EL (cell line): ENCODE measurements at places on chromosomes 6 and 20.

DNA sequence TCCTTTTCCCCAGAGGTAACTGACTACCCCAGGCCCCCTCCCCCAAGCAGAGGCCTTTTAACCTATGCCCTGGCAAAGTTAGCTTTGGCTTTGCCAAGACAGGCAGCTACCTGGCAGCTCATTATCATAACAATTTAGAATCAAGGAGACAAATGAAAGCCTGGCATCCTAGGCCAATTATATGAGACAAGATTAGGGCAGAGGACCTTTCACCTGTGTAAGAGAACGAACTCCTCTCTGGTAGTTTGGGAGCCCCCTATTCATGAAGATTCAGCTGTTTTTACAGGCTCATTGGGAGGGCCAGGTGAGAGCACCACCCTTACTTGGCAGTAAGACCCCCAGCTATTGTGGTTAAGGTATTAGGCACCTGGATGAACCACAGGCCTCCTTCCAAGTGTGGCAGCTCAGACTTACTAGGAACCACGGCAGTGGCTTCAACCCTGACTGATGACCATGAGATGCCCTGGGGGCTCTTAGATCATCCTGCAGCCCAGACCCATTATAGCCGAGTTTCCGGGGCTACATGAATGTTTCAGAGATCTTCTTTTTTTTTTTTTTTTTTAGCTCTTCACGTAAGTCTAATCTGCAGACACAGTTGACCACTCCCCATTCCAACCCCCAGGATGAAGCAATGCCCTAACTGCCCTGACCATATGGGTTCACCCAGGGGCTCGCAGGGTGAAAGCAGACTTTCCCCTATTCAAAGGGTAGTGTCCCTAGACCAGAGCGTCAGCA, 56.2 kb downstream of the RAB44 start:
- peak; percentile 75 for DNase-seq

- peak; percentile 85 for DNase-seq
Measured at GRCh38 chr6:18503593-18504231, 116.6 kb downstream of the RNF144B start.

DNA sequence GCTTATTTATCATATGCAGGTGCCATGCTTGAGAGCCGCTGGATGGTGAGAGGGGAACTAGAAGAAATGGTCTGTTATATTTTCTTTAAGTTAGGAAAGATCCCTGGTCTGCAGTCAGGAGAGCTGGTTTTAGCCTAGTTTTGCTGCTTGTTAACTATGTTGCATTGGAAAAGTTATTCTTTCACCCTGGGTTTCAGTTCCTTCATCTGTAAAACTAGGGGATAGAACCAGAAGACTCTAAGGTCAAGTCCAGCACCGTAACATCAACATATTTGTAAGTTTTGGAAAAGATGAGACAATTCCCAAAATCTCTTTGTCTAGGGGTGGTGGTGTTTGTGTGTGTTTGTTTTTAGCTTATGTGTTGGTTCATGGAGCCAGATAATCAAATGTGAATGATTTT, 304.0 kb downstream of the QKI start:
- no peak for DNase-seq

- no peak for DNase-seq
Measured at GRCh38 chr6:30446259-30446658, 43.0 kb upstream of the HLA-E start.

GRCh38 chr6:12772416-12772815, 55.8 kb downstream of the PHACTR1 start:
- DNase-seq: no peak

- DNase-seq: no peak
Measured at GRCh38 chr20:24590178-24590982, 121.0 kb downstream of the SYNDIG1 start.

GRCh38 chr20:5033566-5033965, 32.3 kb upstream of the SLC23A2 start:
- peak; percentile 9 for DNase-seq

GRCh38 chr20:62760856-62761758, 35.2 kb upstream of the MRGBP start:
- DNase-seq: no peak

GRCh38 chr6:142804490-142804889, 140.5 kb downstream of the HIVEP2 start:
- no peak for DNase-seq

DNA sequence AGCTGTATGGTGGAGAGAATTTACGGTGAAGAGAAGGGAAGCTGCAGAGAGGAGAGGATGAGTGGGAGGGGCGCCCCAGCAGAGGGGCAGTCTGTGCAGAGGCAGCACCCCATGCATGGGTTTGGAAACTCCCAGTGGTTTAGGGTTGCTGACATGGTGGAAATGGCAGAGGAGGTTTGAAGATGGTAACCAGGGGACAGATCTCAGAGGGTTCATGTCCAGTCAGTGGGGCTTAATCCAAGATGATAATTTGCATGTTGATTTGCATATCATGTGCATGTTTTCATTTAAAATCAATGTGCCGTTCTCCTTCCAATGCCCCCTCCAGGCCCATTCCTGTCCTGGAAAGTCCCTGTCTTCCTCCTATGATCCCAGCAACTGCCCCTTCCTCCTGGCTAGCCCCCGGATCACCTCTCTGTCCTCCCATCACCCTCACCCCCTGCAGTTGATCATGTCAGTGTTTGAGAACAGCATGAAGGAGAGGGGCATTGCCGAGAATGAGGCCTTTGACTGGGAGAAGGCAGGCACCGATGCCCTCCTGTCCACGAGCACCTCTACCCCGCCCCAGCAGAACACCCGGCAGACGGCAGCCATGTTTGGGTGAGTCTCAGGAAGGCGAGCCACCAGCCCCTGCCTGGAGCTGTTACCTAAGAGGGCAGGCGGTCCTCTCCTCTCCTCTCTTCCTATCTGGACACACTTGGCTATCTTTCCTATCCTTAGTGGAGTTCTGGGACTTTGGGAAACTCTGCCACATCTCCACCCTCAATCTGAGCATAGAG, 14.3 kb downstream of the TTBK1 start:
- DNase-seq: no peak

DNA sequence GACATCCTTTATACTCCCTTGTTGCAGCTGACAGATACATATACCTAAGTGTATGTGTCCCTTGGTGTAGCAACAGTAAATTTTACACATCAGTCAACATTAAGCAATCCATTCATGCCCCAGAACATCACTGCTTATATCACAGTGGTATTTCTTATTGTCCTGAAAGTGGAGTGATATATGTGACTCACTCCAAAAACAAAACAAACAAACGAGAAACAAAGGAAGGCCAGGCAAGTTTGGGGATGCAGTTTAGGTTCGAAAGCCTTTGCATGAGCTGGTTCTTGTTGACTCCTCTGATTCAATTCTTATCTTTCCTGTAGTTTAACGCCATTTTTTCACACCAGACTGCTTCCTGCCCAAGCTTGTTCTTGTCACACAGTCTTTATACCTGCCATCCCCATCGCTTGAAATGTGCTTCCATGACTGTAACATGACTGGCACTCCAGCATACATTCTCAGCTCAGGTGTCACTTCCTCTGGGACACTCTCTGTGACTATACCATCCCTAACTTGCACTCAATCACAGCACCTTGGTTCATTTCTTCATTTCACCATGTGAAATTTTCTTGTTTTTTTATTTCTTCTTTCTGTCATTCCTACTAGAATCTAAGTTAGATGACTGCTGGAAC, 125.0 kb upstream of the TSHZ2 start:
- no peak for DNase-seq

GRCh38 chr6:149915970-149916865, 6.7 kb downstream of the RAET1G start:
- DNase-seq: no peak

DNA sequence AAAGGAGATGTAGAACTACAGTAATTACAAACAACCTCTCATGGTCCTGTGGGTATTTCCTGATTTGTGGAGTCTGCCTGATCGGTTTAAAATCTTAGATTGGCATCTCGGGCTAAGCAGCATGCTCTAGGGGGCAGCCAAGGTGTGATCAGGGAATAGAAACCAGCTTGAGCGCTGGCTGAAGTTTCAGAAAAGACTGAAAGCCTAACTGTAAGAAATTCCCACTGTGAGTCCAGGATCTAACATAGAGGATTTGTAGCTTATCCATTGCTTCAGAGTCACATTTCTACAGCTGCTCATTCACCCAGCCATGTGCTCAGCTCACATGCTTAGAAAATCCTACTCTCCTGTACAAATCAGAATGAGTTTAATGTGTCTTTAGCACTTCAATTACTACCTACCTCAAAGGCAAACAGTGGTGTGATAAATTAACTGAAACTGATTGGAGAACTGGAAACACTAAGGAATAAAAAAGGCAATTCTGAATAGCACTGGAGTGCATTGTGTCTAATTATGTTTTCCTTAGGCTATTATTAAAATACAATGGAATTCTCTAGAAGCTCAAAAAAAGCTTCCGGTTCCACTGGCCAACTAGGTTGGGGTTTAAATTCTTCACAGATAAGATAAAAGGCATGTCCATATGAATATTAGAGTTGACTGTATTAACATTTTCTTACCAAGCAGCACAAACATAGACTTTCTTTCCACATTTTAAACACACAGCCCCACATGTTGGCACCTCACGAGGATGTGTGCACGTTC, 73.8 kb upstream of the MPC1 start:
- no peak for DNase-seq

- no peak for DNase-seq
Measured at GRCh38 chr6:36380166-36380565, 7.3 kb downstream of the ETV7 start.

- DNase-seq: no peak
Measured at GRCh38 chr6:146985111-146985510, 219.1 kb upstream of the STXBP5 start.

DNA sequence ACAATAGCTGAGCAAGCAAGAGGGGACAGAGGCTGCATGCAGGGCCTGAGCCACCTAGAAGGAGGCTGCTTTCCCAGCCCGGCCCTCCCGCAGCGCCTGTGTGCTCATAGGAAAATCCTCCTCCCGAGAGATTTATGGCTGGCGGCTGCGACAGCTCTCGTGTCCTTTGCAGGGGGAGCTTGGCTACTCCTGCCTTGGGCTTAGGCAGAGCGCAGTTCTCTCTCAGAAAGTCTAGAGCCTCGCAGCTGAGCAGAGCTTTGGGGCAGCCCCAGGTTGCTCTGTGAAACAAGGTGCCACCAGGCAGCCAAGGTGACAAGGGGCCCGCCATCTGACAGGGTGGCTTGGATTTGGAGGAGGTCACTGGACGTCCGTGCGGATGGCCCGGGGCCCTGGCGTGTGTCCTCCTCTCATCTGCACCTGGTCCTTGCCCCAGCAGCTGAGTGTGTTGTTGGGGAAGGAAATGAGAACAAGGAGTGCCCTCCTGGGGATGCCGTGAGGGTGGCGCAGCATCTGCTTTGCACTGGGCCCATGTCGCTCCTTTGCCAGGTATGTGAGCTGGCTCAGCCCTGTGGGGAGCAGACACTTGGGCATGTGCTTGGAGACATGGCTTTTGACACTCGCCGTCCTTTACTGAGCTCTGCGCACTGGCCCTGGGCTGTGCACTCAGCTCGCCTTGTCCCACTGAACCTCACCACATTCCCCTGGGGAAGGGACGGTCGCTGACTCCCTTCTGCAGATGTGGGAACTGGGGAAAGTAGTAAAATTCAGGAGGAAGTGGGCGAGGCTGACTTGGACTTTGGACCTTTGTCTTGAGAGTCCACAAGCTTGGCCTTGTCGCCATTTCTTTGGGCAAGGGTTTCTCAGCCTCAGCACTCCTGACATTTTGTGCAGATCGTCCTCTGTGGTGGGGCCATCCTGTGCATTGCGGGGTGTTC, 41.9 kb downstream of the EDN3 start:
- no peak for DNase-seq

GRCh38 chr6:43929511-43929910, 159.5 kb downstream of the VEGFA start:
- DNase-seq: no peak

DNA sequence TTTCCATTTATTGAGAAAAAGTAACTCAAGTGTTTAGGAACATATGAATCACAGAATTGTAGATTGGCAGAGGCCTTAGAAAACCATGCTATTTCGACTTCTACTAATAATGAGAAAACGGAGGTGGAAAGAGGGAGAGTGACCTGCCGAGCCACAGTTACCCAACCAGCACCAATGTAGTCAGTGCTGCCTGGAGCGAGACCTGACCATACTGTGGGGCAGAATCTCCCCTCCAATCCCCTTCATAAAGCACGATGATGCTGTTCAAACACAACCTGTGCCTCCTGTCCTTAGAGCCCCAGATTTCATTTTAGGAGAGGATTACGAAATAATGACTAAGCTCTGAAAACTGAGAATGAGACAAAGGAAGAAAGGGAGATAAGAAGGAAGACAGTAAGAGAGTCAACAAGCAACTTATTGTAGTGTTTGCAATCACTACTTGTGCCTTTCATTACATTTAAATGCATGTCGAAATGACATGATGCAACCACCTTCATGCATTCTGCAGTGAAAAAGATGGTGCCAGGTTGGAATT, 70.6 kb downstream of the ATXN1 start:
- peak; percentile 52 for DNase-seq

DNA sequence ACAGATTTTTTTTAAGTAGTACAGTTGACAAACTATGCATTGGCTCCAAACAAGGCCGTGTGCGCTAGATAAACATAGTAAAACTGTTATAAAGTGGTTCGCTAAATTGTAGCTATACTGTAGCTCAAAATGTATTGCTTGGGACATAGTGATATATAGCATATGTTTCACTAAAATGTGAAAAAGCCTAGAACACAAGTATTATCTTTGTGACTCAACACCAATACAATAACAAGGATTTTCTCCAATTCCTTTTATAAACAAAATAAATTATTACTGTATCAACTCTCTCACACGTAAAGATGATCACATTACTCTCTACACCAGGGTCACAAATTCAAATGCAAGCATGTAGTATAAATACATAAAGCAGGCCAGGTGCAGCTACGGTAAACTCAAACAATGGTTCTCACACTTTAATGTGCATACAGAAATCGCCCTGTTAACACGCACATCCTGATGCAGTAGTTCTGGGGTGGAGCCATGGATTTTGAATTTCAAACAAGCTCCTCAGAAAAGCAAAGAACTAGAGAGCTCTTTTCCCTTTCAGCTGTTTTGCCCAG, 214.6 kb downstream of the GMDS start:
- DNase-seq: no peak

DNA sequence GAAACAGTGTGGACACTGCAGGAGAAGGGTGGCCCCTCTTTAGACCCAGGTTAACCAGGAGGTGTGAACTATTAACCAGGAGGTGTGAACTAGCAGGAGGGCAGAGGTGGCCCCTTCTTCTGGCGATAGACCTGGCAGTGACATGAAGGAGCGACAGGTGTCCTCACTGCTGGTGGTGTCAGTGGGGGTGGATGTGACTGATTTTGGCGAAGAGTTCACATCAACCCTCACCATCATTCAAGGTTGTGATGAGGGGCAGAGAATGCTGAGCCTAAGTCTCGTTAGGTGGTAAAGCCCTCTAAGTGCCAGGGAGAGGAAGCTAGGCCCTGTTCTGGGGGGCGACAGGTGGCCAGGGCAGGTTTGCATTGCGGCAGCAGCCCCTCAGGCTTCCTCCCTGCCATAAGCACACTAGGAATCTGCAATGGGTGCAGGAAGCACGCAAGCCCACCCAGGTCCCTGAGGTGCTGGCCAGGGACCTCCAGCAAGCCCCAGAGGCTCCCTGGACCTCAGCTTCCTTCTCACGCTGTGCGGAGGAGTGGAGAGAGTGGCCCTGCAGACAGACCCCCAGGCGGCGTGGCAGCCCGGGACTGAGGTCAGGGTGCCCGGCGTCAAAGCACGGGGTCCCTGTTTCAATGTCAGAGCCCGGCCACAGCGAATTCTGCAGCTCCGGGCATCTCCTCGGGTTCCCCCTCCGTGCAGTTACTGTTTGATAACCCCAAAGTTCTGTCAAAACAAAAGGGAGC, 13.7 kb downstream of the NPEPL1 start:
- DNase-seq: no peak
